ENCODE measurements at places on chromosomes 3 and 15.
A peak's percentile ranks its signal among the peaks of the same experiment; 100 is the strongest.

DNA sequence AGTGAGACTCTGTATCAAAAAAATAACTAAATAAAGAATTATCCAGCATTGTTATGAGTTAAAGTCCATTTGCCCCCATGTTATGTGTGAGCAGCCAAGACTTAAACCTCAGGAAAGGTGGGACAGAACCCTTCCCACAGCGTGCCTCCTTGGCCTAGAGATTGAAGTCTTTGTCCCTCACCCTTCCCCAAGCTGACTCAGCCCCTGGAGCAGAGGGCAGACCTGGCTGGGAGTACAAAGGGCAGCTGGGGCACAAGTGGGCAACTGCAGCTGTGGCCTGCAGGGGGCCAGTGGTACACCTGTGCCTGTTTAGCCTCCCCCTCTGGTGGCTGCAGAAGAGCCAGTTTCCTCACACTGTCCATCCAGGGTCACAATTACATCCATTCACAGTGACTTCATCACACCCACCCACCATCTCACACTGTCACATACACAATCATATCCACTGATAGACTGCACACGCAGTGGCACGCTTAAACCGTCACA lies 940 bp upstream of the ACY1 start:
- DNase-seq = no peak

GRCh38 chr3:194137506-194138474 lies 1.8 kb downstream of the HES1 start:
- no peak for DNase-seq

DNA sequence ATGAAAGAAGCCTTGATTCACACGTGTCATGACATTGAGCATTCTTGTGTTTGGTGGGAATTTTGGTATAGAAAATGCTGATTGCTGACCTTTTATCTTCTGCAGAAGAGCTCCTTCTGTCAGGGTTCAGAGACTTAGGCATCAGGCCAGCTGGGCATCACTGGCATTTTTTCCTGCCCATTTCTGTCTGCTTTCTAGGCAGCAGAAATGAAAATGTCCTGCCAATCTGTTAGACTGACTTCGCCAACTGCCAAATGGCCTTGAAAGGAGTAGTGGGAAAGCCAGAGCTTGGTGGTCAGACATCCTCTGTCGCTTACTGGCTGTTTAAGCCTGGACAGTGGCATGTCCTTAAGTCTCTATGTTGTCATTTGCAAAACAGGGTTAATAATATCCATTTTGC lies 57.4 kb downstream of the EEFSEC start:
- no peak for DNase-seq

DNA sequence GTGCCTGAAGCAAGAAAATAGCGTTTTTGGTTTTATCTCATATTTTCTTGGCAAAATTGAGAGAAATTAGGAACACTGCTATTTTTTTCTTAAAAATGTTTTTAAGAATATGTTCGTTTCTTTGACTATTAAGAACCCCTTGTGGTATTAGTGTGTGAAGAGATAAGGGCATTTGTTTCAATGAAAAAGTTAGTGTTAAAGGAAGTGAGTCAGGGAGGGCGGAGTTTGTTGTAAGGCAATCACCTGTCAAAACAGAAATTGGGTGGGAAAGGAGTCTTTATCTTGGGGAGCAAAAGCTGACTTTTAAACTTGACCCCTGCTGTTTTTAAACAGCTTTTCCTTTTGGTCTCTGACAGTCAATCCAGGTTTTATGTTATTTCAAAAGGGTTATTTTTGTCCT lies 4.2 kb downstream of the RAP2B start:
- no peak for DNase-seq

GRCh38 chr15:61200626-61201025 lies 28.5 kb downstream of the RORA start:
- DNase-seq = no peak

DNA sequence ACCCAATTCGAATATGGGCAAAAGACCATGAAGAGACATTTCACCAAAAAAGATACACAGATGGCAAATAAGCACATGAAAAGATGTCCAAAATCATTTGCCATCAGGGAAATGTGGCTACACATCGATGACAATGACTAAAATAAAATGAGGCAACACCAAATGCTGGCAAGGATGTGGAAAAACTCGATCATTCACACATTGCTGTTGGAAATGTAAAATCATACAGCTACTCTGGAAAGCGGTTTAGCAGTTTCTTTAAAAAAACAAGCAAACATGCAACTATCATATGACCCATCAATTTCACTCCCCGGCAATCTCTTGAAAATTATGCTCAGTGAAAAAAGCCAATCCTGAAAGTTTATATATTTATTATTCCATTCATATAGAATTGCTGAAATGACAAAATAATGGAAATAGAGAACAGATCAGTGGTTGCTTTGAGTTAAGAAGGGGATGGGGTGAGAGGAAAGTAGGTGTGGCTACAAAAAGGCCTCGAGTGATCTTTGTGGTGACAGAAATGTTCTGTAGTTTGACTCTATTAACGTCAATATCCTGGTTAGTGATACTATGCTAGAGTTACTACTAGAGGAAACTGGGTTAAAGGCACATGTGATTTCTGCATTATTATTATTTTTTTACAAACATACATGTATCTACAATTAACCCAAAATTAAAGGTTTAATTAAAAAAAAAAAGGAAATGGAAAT lies 45.0 kb downstream of the DLG1 start:
- no peak for DNase-seq

GRCh38 chr3:99927671-99928457 lies 110.2 kb downstream of the CMSS1 start:
- DNase-seq = no peak

DNA sequence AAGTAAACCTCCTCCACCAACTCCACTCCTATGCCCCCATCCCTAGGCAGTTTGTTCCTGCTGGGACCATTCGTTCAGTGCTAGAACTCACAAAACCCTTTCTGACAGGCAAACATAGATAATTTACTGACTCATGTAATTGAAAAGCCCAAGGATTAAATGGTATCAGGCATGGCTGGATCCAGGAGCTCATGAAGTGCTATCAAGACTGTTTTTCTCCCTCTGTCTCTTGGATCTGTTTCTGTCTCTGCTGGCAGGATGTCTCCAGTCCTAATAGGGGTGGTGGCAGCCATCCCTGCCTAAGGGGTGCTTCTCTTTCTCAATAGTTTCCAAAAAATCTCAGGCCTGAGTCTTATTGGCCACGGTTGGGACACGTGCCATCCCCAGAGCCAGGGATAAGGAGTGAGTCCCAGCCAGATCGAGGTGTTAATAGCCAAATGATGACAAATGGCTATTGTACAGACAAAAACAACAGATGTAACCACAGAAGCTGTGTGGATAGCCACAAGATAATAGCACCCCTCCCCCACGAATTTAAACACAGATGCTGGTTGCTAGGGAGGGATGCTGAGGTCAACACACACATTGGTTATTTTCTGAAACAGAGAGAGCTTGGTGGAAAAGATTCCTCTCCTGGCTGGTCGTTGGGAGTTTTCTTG lies 168.6 kb downstream of the SHQ1 start:
- peak; percentile 58 for DNase-seq

DNA sequence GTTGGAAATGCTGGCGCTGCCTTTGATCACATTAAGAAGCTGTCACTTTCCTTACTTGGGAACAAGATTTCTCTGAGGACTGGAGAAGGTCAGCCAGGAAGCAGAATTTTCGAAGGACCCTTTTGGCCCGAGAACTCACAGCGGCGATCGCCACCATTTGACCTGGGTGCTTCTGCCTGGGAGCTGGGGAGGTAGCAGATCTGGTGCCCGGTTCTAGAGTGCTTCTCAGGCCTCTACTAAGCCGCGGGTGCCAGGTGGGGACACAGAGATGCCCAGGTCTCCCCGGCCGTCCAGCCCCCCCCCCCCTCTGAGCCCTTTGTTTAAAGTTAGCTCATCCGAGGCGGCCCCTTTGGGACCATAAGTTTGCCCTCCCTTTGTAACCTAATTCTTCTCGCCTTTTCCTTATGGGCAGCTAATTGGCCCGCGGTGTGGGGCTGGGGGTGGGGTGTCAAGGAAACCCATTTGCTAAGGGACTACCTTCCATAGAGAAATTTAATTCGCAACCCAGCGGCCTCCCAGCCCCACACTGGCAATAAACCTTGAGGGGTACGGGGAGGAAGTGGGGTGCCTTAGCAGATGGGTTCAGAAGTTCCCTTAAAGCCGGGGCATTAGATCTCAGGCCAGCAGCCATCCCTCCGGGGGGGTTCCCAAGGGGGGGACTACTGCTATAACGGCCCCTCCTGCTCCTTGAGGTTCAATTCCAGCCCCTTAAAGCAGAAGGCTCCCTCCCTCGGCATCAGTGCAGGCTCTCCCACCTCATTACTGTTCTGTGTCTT lies 1.9 kb downstream of the GATA2 start:
- no peak for DNase-seq

DNA sequence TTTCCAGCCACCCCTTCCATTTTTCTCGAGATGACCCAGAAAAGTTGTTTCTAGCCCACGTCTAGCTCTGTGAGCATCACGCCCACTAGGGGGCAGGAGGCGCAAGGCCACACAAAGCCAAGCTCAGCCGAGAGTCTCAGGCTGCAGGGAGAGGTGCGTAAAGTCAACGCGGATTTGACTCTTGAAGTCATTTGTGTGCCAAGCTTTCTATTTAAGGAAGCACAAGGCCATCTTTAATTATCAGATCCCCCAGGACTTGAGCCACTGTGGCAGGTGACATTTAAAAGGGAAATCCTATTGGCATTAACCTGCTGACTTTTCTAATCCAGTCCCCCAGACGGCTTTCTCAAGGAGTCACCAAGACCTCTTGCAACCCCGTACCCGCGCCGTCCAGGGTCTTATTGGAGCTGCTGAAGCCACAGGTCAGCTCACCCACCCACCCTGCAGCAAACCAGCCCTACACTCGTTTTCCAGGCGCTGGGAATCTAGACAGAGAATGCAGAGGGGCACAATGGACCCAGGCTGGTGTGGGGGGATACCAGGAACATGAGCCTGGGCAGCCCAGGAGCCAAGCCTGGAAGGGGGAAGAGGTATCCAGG lies 62.1 kb downstream of the CAPN7 start:
- peak; percentile 10 for DNase-seq

GRCh38 chr3:107414325-107414964 lies 37.2 kb downstream of the CCDC54 start:
- DNase-seq = no peak

DNA sequence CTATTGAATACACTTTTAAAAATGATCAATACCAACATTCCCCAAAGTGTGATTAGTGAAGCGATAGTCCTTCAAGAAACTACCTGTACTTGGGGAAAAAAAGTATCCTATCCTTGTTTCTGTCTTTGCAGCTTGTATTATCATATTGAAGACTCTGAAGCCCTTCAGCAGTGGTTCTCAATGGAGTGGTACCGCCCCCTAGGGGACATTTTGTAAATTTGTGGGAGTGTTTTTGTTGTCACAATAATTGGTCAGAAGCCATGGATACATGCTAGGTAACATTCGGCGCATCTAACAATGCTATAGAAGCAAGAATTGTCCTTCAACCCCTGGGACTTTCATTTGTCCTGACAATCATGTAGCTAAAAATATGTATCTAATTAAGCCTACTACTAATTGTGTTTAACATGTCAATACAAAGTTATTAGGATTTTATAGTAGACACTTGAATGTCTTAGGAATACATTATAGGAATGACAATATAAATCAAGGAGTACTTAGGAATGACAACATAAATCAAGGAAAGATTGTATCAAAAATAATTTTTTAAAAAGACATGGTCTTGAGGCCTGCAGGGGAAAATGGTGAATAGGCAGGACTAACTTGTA lies 53.7 kb downstream of the NMD3 start:
- peak; percentile 42 for DNase-seq

DNA sequence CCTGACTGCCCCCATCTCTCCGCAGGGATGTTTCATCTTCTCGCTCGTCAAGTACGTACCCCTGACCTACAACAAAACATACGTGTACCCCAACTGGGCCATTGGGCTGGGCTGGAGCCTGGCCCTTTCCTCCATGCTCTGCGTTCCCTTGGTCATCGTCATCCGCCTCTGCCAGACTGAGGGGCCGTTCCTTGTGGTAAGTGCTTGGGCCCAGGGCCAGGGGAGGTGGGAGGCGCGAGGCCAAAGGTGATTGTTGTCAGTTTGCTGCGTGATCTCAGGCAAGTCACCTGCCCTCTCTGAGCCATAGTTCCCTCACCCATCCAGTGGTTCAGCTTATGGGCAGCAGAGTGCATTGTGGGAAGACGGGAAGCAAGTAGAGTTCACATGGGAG lies 58.5 kb downstream of the GRIP2 start:
- no peak for DNase-seq

- no peak for DNase-seq
Measured at GRCh38 chr3:197350446-197350845, 52.0 kb upstream of the DLG1 start.

GRCh38 chr3:148737104-148737530 lies 39.4 kb downstream of the AGTR1 start:
- DNase-seq = no peak

DNA sequence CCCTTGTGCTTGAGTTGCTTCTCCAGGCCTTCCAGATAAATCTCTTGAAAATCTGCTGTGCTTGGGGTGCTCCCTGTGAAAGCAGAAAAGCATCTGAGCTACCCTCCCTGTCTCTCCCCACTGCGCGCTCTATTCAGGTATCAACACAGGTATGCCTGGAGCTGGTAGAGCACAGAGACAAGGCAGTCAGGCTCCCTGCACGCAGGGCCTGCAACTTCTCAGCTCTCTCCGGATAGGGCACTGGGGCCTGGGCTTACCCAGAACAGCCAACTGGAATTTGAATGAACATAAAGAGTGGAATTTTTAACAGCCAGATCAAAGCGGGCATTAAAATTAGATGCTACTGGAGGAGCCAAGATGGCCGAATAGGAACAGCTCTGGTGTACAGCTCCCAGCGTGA lies 183.6 kb downstream of the XXYLT1 start:
- DNase-seq = no peak

GRCh38 chr3:72487078-72487765 lies 361.0 kb downstream of the SHQ1 start:
- DNase-seq = no peak

DNA sequence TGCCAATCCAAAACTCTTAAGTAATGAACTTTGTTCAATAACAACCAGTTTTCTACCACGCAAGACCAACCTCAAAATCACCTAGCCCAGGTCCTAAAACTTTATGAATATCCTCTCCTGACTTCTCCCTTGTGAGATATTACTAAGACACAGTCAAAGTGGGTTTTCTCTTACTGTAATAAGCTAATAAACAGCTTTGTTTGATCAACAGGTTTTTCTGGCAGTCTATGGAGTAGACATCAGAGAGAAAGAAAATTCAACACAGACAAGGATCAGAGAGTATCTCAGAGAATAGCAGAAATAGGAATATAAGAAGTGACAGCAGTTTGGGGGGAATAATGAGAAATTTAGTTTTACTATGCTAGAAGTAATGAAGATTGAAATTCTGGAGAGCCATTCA lies 79.6 kb downstream of the NR2E3 start:
- DNase-seq = no peak

GRCh38 chr15:101520395-101520794 lies 30.9 kb upstream of the PCSK6 start:
- DNase-seq = no peak

GRCh38 chr3:102163039-102163817 lies 271.6 kb upstream of the ZPLD1 start:
- no peak for DNase-seq

DNA sequence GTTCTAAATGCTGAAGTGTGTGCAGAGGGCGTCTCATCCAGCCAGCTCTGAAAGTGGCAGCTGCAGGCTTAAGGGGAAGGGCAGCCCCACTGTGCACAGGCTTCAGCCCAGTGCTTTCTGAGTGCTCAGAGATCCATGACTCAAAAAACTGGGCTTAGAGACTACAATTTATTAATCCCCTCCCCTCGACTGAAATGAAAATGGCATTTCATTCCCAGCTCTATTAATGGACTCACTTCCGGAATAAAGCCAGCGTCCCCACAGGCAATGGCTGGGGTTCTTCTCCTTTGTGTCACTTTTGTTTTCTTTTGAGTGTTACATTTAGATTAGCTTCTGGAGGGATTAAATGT lies 55.5 kb upstream of the PLXNA1 start:
- DNase-seq = no peak
